ENCODE measurements at places on chromosomes 3 and 15.

DNA sequence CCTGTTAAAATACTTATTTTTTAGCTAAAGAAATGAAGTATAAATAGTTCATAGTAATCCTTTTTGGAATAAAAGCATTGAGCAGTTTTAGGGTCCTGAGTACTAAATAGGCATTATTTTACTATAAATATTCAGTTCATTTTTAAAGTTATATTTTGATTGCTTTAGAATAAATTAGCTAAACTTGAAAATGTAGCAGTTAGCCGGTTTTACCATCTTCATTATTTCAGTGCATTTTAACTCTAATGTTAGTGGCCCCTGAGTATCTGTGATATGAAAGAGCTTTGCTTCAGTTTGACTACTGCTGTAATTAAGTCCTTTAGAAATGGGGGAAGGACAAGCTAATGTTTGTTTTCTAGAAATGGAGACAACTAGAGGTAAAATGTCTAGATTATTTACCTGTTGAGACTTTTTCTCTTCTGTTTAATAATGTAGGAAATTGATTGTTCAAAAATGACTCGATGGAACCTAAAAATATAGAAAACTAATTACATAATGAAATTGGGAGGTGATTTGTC is 3.6 kb downstream of the SMC4 start:
- DNase-seq = no peak

DNA sequence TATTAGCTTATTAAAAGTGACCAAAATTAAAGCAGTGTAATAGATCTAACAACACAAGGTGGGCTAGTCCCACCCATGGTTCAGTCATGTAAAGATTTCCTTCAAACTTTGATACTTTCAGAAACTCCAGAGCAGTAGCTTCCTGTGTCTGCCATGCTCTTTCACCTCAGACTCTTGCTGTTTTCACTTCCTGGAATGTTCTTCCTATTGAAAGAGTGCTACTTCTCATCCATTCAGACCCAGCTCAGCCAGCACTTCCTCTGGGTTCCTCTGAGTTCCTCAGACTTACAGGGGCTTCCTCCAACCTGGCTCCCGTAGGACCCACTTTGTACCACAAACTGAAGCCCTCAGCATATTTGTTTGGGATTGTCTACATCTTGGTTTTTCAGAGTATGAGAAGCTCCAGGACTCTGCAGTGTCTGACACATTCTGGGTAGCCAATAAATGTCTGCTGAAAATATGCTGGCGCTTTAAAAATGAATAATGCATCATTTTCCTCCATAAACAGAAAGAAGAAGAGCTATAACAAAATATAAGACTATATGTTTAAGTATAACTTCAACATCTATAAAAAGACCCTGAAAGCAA is 18.0 kb downstream of the NCEH1 start:
- no peak for DNase-seq

GRCh38 chr15:89430530-89431341 is 65.6 kb downstream of the RHCG start:
- peak; percentile 99 for DNase-seq

- DNase-seq = no peak
Observed at GRCh38 chr3:95424279-95424678, 1361.4 kb downstream of the NSUN3 start.

DNA sequence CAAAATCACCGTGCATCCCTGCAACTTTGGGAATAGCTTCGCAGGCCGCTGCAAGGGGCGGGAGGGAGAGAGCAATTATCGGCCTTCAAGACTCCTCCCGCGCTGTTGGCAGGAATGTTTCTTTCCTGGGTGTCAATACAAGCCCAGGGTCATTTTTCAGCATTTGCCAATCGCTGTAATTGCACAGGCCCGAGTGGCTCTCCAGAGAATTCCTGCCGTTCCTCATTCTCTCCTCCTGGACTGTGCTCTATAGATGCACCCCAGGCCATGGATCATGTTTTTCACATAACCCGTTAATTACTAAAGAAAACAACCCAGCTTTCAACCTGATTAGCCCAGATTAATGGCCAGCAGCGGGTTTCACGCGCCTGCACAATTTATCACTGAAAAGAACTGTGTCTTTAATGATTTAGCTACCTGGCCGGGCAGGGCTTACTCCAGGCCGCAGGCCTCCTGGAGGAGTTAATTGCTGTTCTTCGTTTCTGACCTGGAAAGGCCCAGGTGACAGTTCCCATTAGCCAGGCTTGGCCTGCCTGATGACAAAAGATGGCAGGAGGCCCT is 144.3 kb downstream of the OPA1 start:
- DNase-seq = no peak

GRCh38 chr15:89132611-89133507 is 44.6 kb downstream of the ABHD2 start:
- no peak for DNase-seq

DNA sequence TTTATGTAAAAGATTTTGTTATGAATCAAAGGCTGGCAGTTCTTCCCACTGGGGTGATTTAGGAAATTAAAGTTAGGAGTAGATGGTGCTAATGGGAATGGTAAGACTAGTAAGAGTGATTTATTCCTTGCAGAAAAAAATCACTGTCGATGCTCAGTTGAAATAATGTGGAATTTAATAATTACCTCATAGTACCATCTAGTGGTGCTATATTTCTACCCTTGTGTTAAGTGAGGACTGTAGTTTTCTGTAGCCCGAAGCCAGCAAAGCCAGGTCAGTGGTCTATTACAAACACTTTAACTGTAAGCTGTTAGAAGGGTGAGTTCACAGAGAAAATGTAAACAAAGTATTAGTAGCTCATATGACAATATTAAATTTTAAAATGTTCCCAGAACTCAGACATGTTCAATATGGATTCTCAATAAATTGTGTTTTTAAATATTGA is 39.5 kb upstream of the GOLGA8J start:
- no peak for DNase-seq

DNA sequence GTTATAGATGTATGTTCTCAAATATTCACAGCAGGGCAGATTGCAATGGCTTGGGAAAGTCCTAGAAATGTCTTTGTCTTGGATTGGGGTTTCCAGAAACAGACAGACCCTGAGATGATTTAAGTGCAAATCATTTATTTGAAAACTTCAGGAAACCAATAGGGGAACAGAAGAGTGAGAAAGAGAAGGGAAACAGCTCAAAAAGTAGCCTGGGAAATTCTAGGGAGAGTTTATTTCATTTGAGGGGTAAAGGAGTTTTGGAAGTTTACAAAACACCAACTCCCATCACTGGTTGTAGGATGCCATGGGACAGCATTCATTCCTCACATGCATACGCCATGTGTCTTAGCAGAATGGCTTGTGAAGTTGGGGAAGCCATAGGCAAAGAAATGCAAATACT is 32.3 kb upstream of the PTX3 start:
- no peak for DNase-seq

GRCh38 chr3:129095285-129095684 is 26.3 kb downstream of the RAB43 start:
- DNase-seq = no peak

- DNase-seq = no peak
Observed at GRCh38 chr15:39140060-39140604, 440.7 kb upstream of the THBS1 start.

GRCh38 chr3:25611193-25611592 is 53.5 kb downstream of the TOP2B start:
- no peak for DNase-seq

DNA sequence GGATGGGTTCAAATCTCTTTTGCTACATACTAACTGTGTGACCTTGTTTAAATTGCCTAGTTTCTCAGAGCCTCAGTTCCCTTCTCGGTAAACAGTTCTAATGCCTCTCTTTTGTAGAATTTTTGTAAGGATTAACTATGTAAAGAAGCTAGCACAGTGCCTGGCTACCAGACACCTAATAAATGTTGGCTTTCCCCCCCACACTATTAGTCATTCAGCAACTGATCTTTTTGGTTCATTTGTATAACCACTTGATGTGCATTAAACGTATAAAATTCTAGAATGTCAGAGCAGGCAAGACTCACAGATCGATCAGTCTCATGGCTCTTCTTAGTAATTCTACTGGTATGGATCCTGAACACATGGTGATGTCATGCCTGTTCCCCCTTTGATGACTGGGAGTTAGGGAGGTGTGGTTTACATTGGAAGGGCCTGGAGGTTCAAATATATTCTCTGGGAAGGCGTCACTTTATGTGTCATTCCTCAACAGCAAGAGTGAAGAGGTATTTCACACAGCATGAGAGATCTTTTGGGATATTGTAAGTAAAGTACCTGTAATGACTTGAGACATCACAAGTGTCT is 6.5 kb downstream of the TAGLN3 start:
- no peak for DNase-seq

DNA sequence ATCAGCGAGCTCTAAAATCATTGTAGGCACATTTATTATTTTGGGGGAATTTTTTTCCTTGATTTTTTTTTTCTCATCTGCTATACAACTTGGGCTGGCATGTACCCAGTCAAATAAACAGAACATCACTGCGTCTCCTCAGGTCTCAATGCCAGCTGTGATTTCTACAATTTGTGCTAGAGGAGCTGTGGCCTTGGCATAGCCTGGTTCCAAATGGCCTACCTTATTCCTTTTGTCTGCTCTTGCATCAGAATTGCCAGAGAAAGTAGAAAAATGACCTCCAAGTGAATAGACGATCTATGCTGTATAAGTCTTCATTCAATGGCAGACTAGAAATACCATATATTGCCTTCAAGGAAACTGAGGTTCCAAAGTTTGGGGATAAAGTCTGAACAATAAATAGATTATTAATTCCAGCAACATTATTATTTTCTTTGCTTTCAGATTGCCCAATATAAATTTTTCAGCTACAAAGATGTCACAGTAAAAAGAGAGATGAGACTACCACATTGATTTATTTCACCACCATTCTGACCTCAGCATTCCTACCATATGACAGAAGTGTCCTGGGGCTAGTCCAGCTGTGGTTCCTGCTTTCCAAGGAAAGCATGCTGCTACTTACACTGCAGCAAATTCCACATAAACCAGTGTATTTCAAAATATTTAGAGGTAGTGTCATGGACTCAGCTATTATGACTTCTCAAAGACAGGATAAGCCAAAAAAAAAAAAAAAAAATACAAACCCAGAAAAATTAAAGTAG is 493.9 kb upstream of the ZNF385D start:
- DNase-seq = no peak

DNA sequence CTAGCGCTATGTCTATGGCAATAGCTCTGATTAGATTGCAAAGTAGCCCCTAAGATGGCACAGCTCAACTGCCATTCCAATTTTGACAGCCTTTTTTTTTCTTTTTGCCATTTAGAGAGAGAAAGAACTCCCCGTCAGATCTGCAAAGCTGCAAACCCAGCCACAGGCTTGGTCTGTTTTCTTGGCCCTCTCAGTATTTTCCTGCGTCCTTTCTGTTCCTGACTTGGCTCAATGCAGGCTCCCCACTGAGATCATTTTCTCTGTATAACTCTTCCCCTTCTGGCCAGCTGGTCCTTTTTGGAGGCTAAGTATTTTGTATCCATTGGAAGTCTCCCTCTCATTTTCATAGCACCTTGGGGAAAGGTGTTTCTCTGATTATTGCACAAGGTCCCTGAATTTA is 386.7 kb downstream of the UNC13C start:
- DNase-seq = no peak
